ENCODE measurements at places on chromosomes 1 and 21.

GRCh38 chr1:169486281-169487051 is 722 bp upstream of the SLC19A2 start:
- DNase-seq = peak; percentile 61

DNA sequence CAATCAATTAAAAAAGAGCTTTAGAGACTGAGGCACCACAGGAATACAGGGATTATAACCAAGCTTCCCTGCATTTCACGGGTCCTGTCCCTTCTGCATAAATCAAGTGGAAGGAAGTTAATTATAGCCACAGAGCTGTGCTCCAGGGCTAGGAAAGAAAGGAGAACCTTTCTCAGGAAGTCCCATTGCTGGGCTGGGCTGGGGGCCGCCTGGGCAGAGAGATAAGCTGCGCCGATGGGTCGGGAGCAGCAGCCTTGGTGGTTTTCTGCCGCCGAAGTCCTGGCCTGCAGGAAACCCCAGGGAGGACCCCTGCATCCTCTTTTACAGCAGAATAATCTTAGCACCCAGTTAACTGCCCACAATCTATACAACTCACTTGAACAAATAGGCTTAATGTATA is 12.6 kb upstream of the CD34 start:
- DNase-seq = no peak

GRCh38 chr1:153232553-153232952 is 15.2 kb downstream of the PRR9 start:
- DNase-seq = no peak

- no peak for DNase-seq
These were observed 880 bp upstream of the MTF2 start for GRCh38 chr1:93078203-93078602.

- DNase-seq = no peak
These were observed 108.2 kb downstream of the MRPS6 start for GRCh38 chr21:34181431-34182039.

DNA sequence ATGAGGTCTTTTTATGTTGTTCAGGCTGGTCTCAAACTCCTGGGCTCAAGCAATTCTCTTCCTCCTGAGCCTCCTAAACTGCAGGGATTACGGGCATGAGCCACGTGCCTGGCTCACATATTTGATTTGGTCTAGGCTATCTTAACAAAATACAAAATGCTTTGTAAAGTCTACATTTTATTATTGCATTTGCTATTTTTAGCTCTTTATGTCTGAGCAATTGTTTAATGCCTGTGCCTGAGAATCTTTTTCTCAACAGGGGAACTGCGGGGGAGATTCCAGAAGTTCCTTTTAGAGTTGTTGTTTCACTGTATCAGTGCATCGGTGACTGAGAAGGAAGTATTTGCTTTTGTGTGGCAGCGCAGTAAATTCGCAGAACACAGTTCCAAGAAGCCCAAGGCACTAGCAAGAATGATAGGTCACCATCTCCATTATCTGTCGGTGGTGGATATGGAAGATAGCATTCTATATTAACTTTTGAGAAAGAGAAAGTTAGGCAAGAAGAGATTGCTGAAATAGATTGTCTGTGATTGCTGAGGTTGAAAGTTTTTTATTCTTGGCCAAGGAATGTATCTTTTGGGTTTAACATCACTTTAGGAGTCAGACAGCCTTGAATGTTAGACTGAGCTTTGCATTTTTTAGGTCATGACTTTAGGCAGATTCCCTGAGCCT is 167.3 kb downstream of the PDE4B start:
- no peak for DNase-seq

DNA sequence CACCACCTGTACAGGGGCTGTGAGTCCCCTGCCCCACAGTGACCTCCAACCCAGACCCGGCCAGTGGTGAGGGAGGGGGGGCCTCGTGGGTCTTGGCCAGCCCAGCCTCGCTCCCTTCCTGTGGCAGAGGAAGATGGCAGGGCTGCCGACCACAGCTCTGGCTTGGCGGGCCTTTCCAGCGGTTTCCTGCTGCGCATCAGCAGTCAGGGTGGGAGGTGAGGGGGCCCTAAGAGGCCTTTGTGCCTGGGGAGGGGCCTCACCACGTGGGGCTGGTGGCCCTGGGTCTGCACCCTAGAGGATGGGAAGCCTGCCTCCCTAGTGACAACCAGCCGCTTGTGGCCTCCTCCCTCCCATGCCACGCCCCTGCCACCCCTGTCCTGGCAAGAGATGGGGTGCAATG is 72.6 kb upstream of the ARHGEF16 start:
- no peak for DNase-seq

- no peak for DNase-seq
These were observed 38.6 kb upstream of the PLA2G4A start for GRCh38 chr1:186790101-186790500.

- DNase-seq = no peak
These were observed 28.9 kb upstream of the RGS1 start for GRCh38 chr1:192546596-192547190.

DNA sequence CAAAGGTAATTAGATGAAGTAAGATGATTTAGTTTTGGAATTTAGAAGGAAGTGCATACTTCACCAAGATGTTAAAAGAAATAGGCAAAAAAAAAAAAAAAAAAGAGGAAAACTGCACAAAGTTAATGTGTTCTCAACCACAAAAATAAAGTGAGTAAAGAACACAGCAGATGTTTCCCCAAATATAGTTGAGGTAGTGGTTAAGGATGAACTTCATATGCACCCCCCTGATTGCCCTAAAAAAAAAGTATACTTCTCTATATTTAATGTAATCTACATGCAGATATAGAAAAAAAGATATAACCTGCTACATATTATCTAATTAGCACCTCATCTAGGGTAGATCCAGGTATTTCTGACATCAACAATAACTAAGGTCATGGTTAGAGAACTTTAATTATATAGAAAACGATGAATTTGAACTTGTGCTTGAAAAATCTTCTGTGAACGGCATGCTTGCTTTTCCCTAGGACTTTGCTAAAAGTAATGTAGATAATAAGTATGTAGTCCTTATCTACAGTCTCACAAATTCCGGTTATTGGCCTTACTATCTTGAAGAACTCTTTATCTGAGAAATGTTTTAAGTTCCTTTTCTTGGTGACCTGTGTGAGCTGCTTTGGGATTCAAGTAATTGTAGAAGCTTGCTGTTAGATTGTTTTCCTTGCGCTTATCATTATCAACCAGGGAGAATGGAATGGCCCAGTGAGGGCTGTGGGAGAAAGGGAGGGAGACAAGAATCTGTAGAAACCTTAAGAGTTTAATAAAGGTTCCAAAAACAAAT is 70.1 kb upstream of the LRRC7 start:
- no peak for DNase-seq

GRCh38 chr1:3056641-3057040 is 12.4 kb upstream of the PRDM16 start:
- DNase-seq = no peak

- DNase-seq = no peak
These were observed 3.6 kb upstream of the TNFRSF1B start for GRCh38 chr1:12163210-12163609.

DNA sequence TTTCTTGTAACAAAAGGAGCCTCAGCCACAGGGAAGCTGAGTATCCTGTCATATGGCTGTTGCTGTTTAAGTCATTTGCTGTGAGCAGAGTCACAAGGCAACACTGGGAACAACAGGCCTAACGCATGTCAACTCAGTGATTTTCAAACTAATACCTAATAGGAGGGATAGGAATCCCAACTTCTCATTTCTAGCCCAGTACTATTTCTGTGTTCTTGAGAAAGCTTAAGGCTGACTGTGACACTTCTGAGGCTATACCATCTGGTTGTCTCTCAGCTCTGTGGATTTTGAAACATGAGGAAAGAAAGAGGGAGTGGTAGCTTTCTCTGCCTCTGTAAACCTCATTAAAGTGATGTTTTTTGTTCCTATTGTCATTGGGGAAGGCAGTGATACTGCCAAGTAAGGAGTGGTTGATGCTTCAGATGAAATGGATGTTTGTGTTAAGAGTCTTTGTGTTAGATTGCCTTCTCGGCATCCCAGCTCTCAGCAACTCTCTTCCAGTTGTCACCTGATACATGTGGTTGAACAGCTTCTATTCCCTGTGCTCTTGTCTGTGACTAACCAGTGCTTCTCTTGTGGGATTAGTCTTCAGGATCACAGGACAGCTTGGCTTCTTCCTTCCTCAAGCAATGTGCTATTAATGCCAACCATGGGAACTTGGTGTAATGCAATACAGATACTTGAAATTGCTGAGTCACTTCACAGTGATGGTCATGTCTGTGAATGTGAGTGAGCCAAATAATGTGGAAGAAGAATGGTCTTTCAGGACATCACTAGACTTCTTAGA is 166.8 kb upstream of the IVNS1ABP start:
- DNase-seq = peak; percentile 85
